ENCODE measurements at places on chromosomes 3 and 15. TPM values are rescaled to one million over a fixed set of nuclear protein-coding genes. Genes with fewer than 3 reads are reported as not detected.
A peak's percentile ranks its signal among the peaks of the same experiment; 100 is the strongest.

DNA sequence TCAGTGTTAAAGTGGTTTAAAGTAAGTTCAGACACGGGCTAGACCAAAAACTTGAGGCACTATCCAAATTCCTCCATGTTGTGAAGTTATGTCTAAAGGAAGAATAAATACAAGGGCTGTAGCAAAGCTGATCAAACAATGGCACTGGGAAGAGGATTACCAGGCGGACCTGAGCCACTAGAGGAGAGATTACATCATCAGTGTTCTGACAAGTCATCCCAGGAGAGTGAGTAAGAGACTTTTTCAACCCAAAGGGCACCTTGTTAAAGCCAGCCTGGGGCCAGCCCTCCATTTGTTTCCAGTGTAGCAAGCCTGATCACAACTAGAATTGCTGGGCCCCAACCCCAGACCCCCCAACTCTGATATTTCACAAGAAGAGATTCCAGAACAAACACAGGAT, 166.9 kb downstream of the DCLK3 start:
- H3K4me1 ChIP-seq, result no peaks in the 10 kb centered on the region
- no peak for DNase-seq
- no peaks in the 10 kb centered on the region for H3K36me3 ChIP-seq
- H3K27ac ChIP-seq, result no peak overlapping the region
- H3K4me3 ChIP-seq, result no peak overlapping the region

DNA sequence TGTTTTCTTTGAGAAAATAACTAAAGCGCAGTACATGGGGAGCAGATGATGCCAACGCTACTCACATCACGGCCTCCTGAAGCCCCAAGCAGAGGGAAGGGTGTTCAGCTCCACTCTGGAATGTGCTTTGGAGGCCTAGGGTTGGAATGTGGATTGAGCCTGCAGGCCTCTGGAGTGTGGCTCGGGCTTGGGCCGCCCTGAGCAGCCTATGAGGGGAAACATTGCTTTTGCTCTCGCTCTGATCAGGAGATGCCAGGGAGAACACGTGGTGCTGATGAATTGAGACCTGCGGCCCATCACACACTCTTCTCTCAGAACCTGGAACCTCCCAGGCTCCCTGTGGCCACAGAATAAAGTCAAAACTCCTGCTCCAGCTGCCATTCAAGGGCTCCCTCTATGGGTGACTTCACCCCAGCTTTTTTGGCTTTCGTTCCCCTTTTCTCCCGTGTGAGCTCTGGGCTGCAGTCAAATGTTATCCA, 23.3 kb downstream of the CCDC13 start:
- no peak overlapping the region for H3K27ac ChIP-seq
- no peaks in the 10 kb centered on the region for H3K4me1 ChIP-seq
- no peaks in the 10 kb centered on the region for H3K36me3 ChIP-seq
- peak; percentile 82 for DNase-seq
- no peak overlapping the region for H3K4me3 ChIP-seq
- no peaks in the 10 kb centered on the region for H3K27me3 ChIP-seq

DNA sequence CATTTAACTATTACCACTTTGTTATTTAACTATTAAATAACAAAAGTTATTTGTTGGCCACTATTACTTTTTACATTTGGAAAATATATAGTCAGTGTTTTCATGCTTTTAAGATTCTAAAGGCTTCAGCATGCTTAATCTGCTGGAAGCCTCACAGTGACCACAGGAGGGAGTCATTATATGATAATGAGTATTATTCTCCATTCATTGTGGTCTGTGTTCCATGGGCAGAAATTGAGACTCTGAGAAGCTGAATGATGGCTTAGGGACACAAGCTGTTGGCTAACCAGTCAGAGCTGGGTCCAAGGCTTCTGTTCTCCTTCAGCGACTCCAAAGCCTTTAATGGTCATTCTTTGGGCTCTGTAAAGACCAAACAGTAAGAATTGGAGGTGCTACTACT, 64.7 kb downstream of the BFSP2 start:
- DNase-seq, result no peak
- H3K27ac ChIP-seq, result no peak overlapping the region
- H3K36me3 ChIP-seq, result no peaks in the 10 kb centered on the region
- no peaks in the 10 kb centered on the region for H3K27me3 ChIP-seq
- no peak overlapping the region for H3K4me3 ChIP-seq
- H3K4me1 ChIP-seq, result peaks cover 19% of the 10 kb centered on the region

DNA sequence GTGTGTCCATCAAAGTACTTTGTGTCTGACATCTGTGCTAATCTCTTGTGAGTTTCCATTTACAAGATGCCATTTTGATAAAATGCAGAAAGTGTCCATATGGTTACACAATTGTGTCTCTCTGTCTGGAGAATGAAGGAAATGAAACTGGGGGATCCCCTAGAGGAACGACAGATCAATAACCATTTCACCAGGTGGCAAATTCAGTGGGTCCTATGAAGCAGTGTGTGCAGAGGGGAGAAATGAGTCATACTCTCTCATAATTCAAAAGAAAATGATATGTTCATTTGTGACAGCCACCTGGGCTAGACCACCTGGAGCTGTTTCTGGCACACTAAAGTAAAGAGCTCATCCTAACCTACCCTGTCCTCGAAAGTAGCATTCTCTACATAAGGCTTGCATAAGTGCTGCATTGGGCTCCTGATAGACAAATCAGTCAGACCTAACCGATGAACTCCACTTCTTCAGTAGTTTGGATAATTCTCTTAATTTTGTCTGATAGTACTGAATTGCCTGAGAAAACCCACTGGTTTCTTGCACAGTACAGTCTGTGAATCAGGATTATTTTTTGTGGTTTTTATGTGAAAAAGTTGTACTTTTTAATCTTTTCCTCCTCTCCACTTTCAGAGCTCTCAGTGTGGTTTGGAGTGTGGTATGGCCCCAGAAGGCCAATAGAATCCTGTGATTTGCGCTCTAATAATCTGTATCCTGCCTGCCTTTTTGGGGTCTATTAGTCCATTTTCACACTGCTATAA, 10.3 kb upstream of the CD47 start:
- no peak overlapping the region for H3K4me3 ChIP-seq
- H3K27me3 ChIP-seq, result no peaks in the 10 kb centered on the region
- no peak overlapping the region for H3K27ac ChIP-seq
- no peaks in the 10 kb centered on the region for H3K36me3 ChIP-seq
- no peak for DNase-seq
- no peaks in the 10 kb centered on the region for H3K4me1 ChIP-seq

- H3K27ac ChIP-seq, result no peak overlapping the region
- H3K36me3 ChIP-seq, result no peaks in the 10 kb centered on the region
- no peaks in the 10 kb centered on the region for H3K4me1 ChIP-seq
- DNase-seq, result no peak
These were observed 36.2 kb downstream of the KBTBD12 start for GRCh38 chr3:127951276-127951675.

GRCh38 chr3:87197531-87197930, 29.6 kb upstream of the CHMP2B start:
- no peaks in the 10 kb centered on the region for H3K27me3 ChIP-seq
- DNase-seq, result no peak
- H3K4me3 ChIP-seq, result no peak overlapping the region

DNA sequence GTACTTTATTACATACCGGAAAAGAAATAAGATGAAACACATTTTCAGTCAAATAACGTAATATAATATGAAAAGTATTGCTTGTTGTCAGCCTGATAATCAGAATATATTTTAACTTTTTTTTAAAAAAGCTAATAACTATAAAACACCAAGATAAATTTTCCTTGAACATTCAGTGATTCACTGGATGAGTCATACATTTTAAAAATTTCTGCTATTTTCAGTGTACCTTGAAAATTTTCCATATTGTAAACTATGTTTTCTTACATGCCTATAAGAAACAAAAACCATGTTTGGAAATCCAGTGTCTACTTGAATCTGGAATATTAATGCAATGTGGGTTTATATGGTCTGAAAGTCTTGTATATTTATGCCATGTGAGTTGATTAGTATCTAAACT, 36.3 kb upstream of the MEIS2 start:
- H3K4me1 ChIP-seq, result 0 out of 2 replicates have a peak, but pooled peaks cover 6% of the 10 kb centered on the region
- no peaks in the 10 kb centered on the region for H3K27me3 ChIP-seq
- no peaks in the 10 kb centered on the region for H3K36me3 ChIP-seq
- H3K27ac ChIP-seq, result no peak overlapping the region
- no peak for DNase-seq

- H3K27me3 ChIP-seq, result no peaks in the 10 kb centered on the region
- peak; percentile 97 for DNase-seq
- H3K27ac ChIP-seq, result no peak overlapping the region
These were observed 8.5 kb upstream of the CX3CR1 start for GRCh38 chr3:39288300-39288808.

- peak; percentile 92 for DNase-seq
- peaks cover 47% of the 10 kb centered on the region for H3K4me1 ChIP-seq
- H3K27me3 ChIP-seq, result 0 out of 2 replicates have a peak, but pooled peaks cover 6% of the 10 kb centered on the region
- no peaks in the 10 kb centered on the region for H3K36me3 ChIP-seq
These were observed 53.5 kb upstream of the LCTL start for GRCh38 chr15:66619152-66619903.

DNA sequence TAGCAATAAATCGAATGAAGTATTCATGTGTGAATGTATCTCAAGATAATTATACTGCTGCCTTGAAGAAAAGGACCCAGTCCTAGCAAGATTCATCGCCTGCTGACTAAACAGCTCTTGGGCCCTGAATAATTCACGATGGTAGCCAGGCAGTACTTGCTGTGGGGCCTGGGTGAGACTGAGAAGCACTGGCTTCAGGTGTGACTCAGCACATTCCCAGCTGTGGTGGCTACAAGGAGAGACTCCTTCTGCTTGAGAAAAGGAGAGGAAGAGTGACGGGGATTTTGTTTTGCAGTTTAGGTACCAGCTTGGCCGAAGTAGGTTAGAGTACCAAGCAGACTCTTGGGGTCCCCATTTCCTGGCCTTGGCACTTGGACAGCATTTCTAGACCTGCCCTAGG, 47.6 kb upstream of the CD200R1L start:
- H3K27me3 ChIP-seq, result no peaks in the 10 kb centered on the region
- H3K4me1 ChIP-seq, result peaks cover 51% of the 10 kb centered on the region
- peak; percentile 82 for DNase-seq
- no peak overlapping the region for H3K4me3 ChIP-seq
- H3K27ac ChIP-seq, result no peak overlapping the region
- H3K36me3 ChIP-seq, result no peaks in the 10 kb centered on the region

DNA sequence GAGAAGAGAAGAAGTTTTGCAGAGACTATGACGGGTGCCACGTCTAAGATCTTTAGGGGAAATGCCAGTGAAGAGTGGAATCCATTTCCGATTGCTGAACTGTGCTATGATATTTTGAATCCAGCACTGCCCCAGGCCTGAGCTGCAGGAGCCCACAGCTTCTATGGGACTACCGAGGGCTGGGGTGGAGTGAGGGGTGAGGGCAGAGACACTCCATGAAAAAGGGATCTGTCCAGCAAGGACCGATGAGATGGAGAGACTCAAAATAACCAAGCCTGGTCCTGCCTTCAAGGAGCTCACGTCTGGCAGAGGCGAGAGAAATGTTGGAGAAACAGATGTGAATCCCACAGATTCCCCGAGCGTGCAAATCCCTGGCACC, 79.8 kb upstream of the MEF2A start:
- peak overlapping the region; percentile 66 for H3K4me3 ChIP-seq
- H3K36me3 ChIP-seq, result no peaks in the 10 kb centered on the region
- H3K27ac ChIP-seq, result no peak overlapping the region
- peaks cover 3% of the 10 kb centered on the region for H3K27me3 ChIP-seq
- H3K4me1 ChIP-seq, result peaks cover 15% of the 10 kb centered on the region

DNA sequence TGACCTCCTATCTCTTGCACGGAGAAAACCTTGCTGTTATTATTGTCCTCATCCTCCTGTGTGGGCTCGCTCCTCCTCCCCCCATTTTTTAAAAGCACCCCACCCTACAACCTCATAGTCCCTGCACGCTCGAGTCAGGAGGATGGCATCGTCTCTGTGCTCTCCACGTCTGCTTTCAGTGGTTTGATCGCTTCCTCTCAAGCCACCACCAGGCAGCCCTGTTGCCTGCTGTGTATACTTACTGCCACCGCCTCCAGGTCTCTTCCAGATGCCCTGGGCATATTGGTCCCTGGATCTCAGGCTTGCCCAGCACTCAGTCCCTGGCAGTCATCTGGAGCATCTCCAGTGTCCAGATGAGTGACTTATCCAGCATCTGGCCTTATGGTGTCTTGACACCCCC, 42.1 kb upstream of the GCNT3 start:
- H3K4me1 ChIP-seq, result peaks cover 6% of the 10 kb centered on the region
- no peaks in the 10 kb centered on the region for H3K27me3 ChIP-seq
- H3K4me3 ChIP-seq, result no peak overlapping the region
- no peaks in the 10 kb centered on the region for H3K36me3 ChIP-seq
- no peak for DNase-seq
- H3K27ac ChIP-seq, result no peak overlapping the region

DNA sequence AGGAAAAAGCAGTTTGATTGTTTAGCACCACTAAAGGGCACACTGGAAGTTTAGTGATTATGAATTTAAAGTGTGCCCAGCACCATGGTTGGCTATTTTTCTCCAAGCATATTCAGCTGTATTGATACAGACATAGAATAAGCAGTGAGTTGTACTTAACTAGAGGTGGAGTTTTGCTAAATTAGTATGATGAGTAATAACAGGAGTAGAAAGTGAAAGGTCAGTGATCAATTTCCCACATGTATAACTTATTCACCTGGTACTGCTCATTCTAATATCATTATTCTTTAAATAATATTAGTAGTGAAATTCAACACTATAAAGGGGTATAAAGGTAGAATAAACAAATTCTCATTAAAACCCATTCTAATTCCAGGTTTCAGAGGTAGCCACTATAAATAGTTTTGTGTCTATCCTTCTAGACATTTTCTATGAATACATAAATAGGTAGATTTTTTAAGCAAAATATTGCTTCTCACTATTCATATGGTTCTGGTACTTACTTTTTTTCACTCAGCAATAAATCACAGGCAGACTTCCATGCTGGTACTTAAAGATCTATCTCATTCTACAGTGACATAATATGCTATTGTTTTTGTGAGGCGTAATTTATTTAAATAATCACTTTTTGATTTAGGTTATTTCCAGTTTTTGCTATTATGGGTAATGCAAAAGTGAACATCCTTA, 732.9 kb downstream of the VGLL3 start:
- H3K4me1 ChIP-seq, result no peaks in the 10 kb centered on the region
- H3K27me3 ChIP-seq, result no peaks in the 10 kb centered on the region
- H3K4me3 ChIP-seq, result no peak overlapping the region

DNA sequence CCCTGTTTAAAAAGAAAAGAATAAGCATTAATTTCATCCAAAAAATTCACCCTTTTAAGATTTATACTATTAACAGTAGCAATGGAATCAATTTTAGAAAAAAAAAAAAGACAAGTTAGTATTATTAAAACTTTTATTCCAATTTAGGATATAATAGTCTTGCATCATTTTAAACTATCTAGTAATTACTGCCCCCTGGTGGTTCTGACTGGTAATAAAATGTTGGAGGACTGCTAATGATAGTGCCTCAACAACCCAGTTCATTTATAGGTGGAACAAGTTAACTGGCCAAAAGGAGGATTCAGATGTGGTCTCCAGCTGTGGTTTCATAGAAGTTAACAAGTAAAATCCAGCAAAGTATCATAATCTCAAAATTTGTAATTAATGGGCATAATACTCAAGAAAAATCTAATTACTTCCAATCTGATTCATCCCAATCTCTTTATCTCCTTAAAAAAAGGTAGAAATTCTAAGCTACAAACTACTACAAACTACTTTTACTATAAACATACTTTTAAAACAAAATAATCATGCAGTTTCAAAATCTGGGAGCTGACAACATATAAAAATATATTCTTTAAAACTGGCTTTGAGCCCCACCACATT, 30.7 kb upstream of the WDR49 start:
- H3K27ac ChIP-seq, result no peak overlapping the region
- peaks cover 21% of the 10 kb centered on the region for H3K4me1 ChIP-seq
- no peaks in the 10 kb centered on the region for H3K27me3 ChIP-seq
- peaks cover 3% of the 10 kb centered on the region for H3K36me3 ChIP-seq
- H3K4me3 ChIP-seq, result no peak overlapping the region

Gene CCR8
- polyA plus RNA-seq, result 0.23 TPM

Gene SPSB4
- 6.6 TPM for polyA plus RNA-seq

Gene GABRR3
- not detected for polyA plus RNA-seq

Gene IFT57
- 39.5 TPM for polyA plus RNA-seq

Gene TGM5
- polyA plus RNA-seq, result not detected

Gene HIGD1A
- 127 TPM for polyA plus RNA-seq

Gene RASGRP1
- polyA plus RNA-seq, result 1.1 TPM

Gene CASR
- 0.03 TPM for polyA plus RNA-seq

Gene TMEM207
- polyA plus RNA-seq, result not detected
